ENCODE measurements at places on chromosomes 7 and 10.

GRCh38 chr10:11516431-11516746 is 95.1 kb downstream of the USP6NL start:
- DNase-seq: no peak

- no peak for DNase-seq
Measured at GRCh38 chr7:51114501-51114900, 202.1 kb downstream of the COBL start.

- DNase-seq: no peak
Measured at GRCh38 chr10:45460235-45460878, 86.3 kb downstream of the ALOX5 start.

DNA sequence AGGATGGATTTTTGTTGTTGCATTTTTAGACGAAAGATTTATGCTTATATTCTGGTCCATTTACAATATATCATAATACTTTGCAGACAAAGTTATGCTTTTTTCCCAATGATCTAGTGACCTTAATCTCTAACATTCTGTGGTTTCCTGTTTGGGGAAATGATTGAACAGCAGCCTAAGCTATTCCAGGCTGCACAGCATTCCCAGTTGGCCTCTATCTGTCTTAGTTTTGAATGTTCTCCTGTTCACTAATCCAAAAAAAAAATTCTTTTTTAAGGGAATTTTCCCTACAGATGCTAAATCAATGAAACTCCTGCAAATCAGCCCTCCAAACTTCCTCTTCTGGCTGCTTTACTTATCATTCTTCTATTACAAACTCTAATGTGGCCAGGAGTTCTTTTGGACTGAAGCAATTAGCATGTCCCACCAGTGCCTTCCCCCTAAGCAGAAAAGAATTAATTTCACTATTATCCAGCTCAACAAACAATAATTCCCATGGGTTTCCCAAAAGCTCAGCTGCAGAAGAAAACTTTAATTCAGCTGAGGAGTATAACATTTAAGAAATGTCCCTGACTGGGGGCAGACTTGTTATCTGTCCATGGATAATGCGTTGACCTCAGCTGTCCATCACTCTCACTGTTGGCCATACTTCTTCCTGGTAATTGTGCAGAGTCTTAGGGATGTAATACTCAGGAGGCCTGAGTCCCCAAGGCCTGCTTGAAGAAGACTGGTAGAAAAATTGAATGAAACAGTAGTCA is 81.9 kb upstream of the TRIL start:
- DNase-seq: peak; percentile 46

- DNase-seq: no peak
Measured at GRCh38 chr10:11255796-11256444, 238.2 kb downstream of the CELF2 start.

All from mesenchymal stem cell (in vitro differentiated cells and primary cell).